Left kidney (tissue), 8 donors: ENCODE measurements at places on chromosomes 13 and 19. TPM values are rescaled to one million over a fixed set of nuclear protein-coding genes. Genes with fewer than 3 reads are reported as not detected.
A peak's percentile ranks its signal among the peaks of the same experiment; 100 is the strongest.

The PLA2G4C gene
- polyA plus RNA-seq = 6.8 TPM

The DACT3 gene
- 24.5 TPM for polyA plus RNA-seq

The KIR2DL3 gene
- polyA plus RNA-seq = not detected

The CEACAM3 gene
- not detected for polyA plus RNA-seq

The CEACAM21 gene
- polyA plus RNA-seq = 1.7 TPM

The BLOC1S3 gene
- polyA plus RNA-seq = 9.4 TPM

The FBXO17 gene
- polyA plus RNA-seq = 88.0 TPM

The SLC25A41 gene
- 1.0 TPM for polyA plus RNA-seq

The PGLYRP1 gene
- 0.32 TPM for polyA plus RNA-seq

The LILRA6 gene
- polyA plus RNA-seq = 0.32 TPM

The GFY gene
- not detected for polyA plus RNA-seq

GRCh38 chr13:49683489-49683888, 7.8 kb downstream of the EBPL start:
- DNase-seq = no peak

DNA sequence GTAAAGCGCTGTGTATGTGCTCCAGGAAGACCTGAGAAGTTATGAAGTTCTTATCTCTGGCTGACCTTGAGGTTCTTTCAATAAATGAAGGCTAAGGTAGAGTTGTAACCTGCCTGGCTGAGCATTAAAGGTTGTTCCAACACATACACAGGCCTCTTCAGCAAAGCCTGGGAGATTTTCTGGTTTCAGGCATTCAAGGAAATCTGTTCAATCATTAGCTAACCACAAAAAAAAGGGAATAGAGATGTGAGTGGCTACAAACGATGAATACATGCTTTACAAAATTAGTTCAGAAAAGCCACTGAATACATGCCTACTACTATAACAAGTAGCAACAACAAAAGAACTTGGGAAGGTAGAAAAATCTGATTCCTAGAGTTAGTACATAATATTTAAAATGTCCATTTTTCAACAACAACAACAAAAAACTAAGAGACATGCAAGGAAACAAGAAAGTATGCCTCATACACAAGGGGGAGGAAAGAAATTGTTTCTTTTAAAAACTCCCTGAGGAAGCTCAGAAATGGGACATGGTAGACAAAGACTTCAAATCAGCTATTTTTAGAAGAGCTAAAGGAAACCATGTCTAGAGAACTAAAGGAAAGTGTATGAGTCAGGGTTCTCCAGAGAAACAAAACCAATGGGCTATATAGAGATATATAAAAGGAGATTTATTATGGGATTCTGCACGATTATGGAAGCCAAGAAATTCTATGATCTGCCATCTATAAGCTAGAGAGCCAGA, 191.5 kb upstream of the IPO5 start:
- no peak for DNase-seq

DNA sequence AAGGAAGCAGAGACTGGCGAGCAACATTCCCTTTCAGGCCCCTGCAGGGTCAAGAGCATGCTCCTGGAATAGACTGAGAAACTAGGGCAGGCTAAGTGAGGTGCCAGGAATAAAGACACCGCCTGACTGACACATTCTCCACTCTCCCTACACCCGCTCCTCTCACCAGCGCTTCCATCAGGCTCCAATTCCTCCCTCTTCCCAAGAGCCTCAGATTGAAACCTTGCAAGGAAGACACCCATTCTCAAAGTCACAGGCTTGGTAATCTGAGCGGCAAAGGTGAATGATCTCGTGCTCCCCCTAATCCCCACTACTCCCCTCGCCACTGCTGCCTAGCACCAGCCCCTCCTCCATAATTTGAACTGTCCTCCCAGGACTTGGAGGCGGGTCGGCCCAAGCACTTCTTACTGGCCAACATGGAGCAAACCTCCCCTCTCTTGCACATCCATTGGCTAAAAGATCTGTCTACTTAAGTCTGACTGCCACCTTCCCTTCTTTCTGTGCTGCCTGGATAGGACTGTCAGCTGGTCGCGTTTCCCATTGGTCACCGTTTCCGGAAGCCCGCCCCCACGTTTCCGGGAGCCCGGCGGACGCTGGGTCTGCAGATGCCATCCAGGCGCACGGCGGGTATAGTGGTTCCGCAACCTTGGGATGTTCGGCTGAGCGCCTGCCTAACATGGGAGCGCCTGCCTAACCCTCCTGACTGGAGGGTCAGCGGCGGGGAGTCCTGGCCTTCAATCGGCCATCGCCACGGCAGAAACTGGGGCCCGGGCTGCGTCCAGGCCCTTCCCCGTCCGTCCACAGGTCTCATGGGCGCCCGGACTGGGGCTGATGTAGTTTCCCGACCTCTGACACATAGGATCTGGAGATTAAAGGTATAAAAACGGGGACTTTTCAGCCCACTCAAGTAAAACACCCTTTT, 33.6 kb downstream of the ZNF383 start:
- peak; percentile 89 for DNase-seq

DNA sequence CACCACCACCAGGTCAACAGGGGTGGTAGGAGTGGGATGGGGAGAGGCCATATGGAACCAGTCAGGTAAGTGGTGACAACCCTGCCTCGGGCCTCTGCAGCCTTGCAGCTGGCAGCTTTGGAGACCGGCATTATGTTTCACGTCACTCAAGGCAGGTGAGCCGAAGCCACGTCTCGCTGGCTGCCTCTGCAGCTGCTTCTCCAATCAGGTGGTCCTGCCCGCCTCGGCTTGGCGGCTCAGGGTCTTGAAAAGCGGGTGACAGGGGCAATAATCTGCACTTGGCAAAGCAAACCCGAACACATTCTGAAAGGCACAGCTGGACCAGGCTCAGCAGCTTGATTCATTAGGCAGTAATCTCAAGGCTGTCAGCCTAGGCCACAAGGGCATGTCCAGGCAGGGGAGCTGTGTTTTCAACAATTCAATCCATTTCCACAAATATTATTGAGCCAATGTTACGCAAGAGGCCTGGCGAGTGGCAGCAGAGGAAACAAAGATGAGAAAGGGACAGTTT, 77.4 kb upstream of the PCDH8 start:
- peak; percentile 33 for DNase-seq

DNA sequence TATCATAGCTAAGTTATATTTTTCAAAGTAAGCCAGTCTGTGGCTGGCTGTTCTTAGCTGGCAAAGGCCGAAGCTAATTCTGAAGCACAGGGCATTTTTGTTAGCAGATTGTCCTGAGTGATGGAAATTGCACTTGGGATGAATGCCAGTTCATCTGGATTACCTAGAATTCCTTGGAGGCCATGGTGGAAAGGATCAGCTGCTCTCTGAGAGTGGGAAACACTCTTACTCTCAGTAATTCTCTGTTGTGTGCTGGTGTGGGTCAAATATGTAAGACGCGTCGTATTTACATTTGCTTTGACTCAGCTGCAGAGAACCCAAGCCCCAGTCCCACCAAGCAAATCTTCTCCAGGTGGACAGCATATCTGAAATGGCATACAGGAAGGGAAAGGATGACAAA, 60.7 kb upstream of the C1QTNF9B start:
- DNase-seq = no peak

DNA sequence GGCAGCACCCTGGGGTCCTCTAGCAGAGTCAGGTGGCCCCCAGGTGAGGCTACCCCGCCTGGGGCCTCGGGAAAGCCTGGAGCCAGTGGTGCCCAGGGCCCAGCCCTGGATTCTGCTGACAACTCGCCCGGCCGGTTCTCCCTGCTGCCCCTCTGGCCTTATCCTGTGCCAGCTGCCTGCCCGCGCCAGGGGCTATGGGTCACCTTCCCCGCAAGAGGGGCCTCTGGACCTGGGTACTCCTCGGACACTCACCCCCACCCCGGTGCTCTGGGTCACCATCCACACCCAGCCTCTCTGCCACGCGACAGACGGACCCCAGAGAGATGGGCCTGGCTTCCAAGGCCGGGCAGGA, 24.0 kb downstream of the ZBTB7A start:
- no peak for DNase-seq

GRCh38 chr13:100075700-100076587, 12.9 kb upstream of the PCCA start:
- no peak for DNase-seq

DNA sequence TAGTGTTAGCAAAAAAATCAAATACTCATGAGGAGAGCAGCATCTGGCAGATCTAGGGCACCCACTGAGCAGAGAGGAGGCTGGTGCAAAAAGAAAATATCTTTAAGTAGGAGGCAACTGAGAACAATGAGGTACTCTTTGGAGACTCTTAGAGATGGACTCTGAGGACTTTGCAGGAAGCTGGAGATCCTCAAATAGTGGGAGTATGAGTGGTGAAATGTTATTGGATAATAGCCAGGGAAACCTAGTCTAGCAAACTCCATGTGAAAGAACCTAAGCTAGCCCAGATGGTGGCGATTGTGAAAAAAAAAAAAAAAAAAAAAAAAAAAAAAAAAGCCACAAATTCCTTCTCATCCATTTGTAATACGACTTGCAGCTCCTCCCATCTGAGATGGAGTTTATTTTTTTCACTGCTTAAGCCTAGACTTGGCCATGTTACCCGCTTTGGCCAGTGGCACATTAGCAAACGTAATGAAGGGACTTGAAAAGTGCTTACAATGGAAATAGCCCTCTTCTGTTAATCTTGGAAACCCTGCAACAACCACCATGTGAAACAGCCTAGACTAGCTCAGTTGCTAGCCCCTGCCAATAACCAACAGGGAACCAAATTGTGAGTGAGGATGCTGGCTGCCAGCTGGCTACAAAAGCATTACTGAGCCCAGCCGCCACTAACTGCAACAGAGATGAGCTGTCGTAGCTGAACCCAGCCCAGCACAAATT, 476.2 kb downstream of the KLF12 start:
- peak; percentile 24 for DNase-seq

- DNase-seq = no peak
These were observed 44.3 kb upstream of the N4BP2L1 start for GRCh38 chr13:32472194-32472621.

DNA sequence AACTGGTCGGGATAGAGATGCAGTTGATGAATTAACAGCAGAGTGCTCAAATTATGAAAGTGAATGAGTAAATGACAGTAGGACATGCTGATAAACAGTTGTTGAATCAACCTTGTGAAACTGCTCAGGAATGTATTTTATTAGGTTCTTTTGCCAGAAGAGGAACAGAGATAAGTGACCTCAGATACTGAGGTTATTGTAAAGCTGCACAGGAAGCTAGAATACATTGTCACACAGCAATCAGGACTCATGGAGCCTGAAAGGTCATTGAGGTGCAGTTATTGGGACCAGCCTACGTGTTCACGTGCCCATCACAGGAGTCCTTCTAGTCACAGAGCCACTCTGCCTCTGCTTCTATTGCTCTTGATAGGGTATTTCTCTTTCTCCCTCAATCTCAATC, 47.5 kb upstream of the MED4 start:
- DNase-seq = no peak
